ENCODE measurements at places on chromosomes 16 and 17.

GRCh38 chr16:2497695-2498484 lies 15.9 kb upstream of the ATP6V0C start:
- no peak for DNase-seq

DNA sequence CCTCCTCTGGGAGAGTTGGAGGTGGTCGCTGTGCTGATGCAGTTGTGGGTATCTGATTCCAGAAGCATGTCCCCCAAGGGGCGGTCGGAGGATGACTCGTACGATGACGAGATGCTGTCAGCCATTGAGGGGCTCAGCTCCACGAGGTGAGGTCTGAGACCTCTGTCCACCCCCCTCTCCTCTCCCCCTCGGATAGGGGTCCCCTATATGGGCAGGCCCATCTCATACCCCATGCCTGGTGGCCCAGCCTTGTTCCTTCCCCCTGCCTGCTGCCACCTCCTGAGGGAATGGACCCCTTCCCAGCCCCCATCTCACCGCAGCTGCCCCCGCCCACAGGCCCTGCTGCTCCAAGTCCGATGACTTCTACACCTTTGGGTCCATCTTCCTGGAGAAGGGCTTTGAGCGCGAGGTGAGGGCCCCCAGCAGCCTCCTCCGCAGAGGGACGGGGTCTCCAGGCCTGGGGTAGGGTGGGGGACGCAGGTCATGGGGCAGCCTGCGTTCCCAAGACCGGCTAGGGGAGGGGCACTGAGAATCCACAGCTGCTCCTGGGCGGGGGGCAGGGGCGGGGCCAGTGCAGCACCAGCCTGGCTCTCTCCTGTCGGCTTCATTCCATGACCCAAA lies 39.2 kb downstream of the ADCY7 start:
- no peak for DNase-seq

GRCh38 chr16:12602811-12603698 lies 200.6 kb downstream of the CPPED1 start:
- DNase-seq = no peak

DNA sequence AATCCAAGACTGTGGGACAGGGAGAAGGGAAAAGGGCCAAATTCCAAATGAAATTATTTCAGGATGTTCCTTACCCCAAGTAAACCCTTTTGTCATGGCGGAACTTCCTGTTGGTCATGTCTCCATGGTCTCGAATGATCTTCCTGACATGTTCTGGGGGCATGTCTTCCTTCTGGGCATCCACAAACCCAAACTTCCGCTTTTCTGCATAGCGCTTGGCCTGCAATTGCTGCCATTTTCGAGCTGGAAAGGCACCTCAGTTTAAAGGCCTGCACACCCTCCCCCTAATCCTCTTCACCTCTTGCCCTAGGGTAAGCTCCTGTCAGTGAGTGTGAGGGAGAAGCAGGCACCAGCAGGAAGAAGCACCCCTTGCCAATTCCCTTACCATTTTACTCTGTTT lies 1.2 kb downstream of the PRPF8 start:
- no peak for DNase-seq

- DNase-seq = peak; percentile 15
Observed at GRCh38 chr17:43949781-43950180, 4.0 kb downstream of the PYY start.

DNA sequence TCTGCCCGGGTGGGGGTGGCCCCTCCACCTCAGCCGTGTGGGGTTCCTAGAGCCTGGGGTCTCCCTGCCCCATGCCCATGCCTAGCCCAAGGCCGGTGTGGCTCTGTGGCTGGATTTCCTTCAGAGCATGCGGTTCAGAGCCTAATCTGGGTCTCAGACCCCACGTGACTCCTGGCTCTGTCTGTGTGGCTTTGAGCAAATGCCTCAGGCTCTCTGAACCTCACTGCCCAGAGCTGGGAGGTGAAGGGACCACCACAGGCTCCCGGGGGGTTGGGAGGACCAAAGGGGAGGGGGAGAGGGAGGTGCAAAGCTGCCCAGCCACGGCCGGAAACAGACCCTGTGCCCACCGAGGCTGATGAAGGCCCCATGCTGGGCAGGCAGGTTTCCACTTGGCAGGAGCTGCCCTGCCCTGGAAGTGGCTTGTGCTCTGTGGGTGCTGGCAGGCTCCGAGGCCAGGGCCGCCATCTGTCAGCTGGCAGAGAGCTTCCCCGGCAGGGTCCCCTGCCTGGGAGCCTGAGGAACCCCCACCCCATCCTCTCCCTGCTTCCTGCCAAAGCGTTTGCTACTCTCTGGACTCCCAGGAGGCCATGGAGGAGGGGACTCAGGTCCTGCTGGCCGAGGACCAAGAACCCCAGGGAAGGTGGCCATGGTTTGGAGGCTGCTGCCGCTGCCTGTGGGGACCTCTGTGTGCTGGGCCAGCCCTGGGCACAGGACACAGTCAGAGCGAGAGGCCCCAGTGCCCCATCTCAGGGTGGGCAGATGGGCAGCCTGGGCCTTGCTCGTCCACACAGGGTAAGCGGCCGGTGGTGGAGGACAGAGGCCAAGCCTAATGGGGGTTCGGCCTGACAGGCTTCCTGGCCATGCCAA lies 4.0 kb downstream of the CDH15 start:
- no peak for DNase-seq

- peak; percentile 51 for DNase-seq
Observed at GRCh38 chr17:78939615-78940014, 14.4 kb upstream of the TIMP2 start.

GRCh38 chr17:77734371-77735080 lies 224.0 kb upstream of the TNRC6C start:
- peak; percentile 34 for DNase-seq

DNA sequence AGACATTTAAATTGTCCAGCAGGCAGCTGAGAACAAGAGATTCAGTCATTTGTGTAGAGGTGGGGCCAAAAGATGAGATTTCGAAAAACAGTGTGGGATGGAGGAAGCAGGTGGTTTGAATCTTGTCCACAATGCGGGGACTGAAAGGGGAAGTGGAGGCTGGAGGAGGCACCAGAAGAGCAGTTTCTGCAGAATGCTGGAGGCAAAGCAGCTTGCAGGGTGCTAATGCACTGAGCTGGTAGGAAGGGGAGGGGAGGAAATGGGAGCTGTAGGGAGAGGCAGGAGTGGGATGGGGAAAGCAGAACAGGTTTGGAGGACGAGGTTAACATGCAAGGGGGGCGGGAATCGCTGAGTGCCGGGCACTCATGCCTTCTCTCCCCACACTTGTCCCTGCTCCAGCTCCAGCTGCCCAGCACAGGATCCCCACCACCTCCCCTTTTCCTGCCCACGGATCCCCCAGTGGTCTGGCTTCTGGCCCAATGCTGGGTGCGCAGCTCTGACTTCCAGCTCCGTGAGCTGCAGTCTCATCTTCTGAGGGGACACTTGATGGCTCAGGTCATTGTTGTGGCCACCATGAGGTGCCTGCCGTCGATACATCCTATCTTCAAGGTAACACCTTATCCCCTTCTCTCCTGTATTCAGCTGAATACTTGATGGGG lies 9.4 kb downstream of the C17orf100 start:
- DNase-seq = no peak

- DNase-seq = no peak
Observed at GRCh38 chr17:47902039-47902744, 6.2 kb downstream of the SP2 start.

GRCh38 chr16:70579648-70580630 lies 56.3 kb downstream of the SF3B3 start:
- DNase-seq = no peak

GRCh38 chr17:7835814-7836595 lies 2.0 kb downstream of the KDM6B start:
- DNase-seq = no peak

GRCh38 chr17:17220529-17220928 lies 14.4 kb upstream of the PLD6 start:
- DNase-seq = no peak

DNA sequence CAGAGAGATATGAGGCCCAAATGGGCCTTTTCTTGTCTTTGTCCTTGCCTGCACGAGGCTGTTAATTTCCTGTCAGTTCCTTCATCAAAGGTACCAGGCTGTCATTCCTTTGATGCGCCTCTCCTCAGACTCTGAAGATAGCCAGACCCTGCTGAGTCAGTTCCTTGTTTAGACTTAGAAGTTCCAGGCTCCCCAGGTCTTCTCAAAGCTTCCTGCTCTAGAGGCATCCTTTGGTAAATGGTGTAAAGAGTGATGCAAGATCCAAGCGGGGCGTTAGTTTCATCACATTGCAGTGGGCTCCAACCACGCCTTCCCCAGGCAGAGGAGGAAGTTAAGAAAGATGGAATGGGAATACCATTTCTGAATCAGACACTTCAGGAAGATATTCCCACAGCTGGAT lies 4.0 kb upstream of the CDH11 start:
- peak; percentile 52 for DNase-seq

DNA sequence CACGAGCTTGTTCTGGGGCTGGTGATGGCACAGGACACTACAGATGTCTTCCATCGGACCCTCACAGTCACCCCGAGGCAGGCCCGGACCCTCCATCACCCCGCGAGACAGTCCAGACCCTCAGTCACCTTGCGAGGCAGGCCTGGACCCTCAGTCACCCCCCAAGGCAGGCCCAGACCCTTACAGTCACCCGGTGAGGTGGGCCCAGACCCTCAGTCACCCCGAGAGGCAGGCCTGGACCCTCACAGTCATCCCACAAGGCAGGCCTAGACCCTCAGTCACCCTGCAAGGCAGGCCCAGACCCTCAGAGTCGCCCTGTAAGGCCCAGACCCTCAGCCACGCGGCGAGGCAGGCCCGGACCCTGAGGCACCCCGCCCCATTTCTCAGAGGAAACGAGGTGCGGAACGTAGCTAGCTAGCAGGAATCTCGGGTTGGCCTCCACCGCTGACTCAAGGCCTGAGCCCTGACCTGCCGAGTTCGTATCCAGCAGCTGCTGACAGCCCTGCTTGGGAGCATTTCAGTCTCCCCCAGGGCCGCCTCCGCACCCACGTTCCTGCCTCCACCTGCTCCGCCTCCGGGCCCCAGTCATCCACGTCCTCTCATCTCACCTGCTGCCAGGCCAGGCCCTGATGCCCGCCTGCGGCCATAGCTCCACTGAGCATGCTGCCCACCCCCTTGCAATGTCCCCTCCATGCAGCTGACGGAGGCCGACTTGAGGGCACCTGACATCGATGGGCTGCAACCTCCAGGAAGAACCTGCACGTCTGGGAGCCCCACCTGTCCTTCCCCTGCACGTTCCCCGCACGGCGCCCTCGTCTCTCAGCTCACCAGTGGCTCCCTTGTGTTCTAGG lies 28.7 kb downstream of the RPH3AL start:
- no peak for DNase-seq

- DNase-seq = peak; percentile 71
Observed at GRCh38 chr16:86899757-86900156, 321.4 kb downstream of the FOXL1 start.

DNA sequence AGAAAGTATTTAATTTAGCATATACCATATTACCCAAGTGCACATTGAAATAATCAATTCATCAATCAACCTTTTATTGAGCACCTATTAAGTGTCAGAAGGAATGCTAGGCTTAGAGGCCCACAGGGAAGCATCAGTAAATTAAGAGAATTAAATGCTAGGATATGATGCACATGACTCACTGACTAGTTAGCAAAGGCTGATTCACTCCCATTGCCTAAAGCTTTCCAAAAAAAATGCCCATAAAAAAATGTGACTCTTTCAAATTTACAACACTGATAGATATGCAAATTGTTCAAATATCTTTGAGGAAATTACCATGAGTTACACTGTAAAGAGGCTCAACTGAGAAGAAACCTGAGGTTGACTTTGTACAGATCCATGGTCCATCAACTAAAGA lies 883.3 kb downstream of the CDH11 start:
- peak; percentile 41 for DNase-seq

GRCh38 chr17:57943140-57943539 lies 12.1 kb downstream of the CUEDC1 start:
- peak; percentile 44 for DNase-seq

DNA sequence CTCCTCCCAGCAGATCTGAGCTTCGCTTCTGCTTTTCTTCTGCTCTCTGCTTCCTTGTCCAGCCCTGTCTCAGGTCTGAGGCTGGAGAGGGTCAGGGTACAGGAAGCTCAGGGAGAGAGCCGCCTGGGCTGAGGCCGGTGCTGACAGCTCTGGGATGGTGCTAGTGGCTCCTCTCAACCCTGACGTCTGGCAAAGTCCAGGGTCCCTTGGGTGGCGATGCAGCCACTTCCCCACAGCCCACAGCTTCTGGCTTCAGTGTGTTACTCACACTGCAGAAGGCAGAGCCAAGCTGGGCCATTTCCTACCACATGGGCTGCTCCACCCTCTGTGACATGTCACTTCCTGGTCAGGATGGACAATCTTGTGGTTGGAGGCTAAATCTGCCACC lies at the start of gene CD300C:
CD300C (minus strand) TSS at position 273 of the 388 bp plus-strand sequence. CDS start 333 bp downstream, outside the sequence.
- DNase-seq = no peak

- DNase-seq = no peak
Observed at GRCh38 chr17:8740486-8740885, 4.2 kb downstream of the CCDC42 start.

- DNase-seq = no peak
Observed at GRCh38 chr17:56502120-56502654, 91.3 kb upstream of the NOG start.

GRCh38 chr17:57400648-57401047 lies 144.3 kb downstream of the MSI2 start:
- DNase-seq = no peak

- DNase-seq = no peak
Observed at GRCh38 chr16:49096176-49096945, 185.3 kb downstream of the CBLN1 start.

DNA sequence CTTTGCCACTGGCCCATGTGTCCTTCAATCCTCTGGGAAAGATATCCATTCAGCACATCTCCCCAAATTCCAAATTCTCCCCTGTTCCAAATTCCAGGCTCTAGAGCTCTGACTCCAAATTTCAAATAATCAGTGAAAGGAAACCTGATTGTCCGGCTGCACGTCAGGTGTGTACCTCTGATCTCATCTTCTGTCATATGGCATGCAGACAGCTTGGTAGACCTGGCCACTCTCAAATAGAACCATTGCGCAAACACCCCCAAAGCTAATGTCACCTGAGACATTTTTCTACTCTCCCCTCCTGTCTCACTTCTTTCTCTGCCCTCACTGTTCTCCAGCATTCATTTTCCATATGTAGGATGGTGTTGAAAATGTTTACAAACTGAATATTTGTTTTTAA lies 337.0 kb upstream of the DYNLRB2 start:
- DNase-seq = no peak

DNA sequence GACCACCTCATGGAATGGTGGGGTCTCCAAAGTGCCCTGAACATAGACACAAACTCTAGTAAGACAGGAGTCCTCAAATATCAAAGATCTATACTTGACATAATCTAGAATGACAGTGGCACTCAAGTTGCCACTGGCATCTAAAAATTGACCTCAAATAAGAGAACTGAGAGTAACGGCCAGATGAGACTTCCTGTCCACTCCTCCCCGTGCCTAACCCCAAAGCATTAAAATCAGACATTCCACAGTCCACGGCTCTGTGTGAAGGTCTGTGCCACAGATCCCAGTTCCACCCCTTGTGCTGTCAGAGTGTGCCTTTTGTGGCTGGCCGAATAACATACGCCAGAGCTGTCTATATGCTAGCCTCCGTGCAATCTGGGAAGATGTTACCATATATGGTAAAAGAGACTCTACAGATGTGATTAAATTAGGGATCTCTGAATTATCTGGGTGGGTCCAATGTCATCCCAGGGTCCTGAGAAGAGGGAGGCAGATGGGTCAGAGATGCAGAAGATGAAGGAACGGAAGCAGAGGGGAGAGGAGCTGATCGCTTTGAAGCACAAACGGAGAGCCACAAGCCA lies 21.0 kb upstream of the EVPL start:
- no peak for DNase-seq

GRCh38 chr17:82801377-82801970 lies 38.3 kb downstream of the ZNF750 start:
- no peak for DNase-seq
